Sigmoid colon (tissue), 7 donors: ENCODE measurements at places on chromosomes 12 and 14. TPM values are rescaled to one million over a fixed set of nuclear protein-coding genes. Genes with fewer than 3 reads are reported as not detected.

DNA sequence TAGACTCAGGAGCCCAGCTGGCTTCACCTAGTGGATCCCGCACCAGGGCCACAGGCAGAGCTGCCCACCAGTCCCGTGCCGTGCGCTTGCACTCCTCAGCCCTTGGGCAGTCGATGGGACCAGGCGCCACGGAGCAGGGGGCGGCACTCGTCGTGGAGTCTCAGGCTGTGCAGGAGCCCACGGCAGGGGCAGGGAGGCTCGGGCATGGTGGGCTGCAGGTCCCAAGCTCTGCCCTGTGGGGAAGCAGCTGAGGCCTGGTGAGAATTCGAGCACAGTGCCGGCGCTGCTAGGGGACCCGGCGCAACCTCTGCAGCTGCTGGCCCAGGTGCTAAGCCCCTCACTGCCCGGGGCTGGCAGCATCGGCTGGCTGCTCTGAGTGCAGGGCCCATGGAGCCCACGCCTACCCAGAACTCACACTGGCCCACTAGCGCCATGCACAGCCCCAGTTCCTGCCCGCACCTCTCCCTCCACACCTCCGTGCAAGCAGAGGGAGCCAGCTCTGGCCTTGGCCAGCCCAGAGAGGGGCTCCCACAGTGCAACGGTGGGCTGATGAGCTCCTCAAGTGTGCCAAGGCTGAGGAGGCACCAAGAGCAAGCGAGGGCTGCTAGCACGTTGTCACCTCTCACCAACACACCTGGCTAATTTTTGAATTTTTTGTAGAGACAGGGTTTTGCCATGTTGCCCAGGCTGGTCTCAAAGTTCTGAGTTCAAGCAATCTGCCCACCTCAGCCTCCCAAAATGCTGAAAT lies 116.1 kb downstream of the SPTSSA start:
- H3K4me1 ChIP-seq, result no peaks in the 10 kb centered on the region
- H3K4me3 ChIP-seq, result no peak overlapping the region
- no peaks in the 10 kb centered on the region for H3K36me3 ChIP-seq
- H3K27me3 ChIP-seq, result no peaks in the 10 kb centered on the region
- DNase-seq, result no peak

DNA sequence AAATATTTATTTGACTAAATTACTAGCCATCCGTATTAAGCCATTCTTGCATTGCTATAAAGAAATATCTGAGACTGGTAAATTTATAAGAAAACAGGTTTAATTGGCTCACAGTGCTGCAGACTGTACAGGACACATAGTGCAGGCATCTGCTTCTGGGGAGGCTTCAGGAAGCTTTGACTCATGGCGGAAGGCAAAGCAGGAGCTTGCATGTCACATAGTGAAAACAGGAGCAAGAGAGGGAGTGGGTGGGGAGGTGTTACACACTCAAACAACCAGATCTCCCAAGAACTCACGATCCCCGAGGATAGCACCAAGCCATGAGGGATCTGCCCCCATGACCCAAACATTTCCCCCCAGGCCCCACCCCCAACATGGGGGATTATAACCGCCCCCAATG lies 26.7 kb upstream of the RAB21 start:
- H3K27me3 ChIP-seq, result no peaks in the 10 kb centered on the region
- no peak overlapping the region for H3K27ac ChIP-seq
- H3K4me3 ChIP-seq, result no peak overlapping the region
- H3K36me3 ChIP-seq, result no peaks in the 10 kb centered on the region

- H3K27ac ChIP-seq, result no peak overlapping the region
- no peak for DNase-seq
- no peaks in the 10 kb centered on the region for H3K27me3 ChIP-seq
- H3K36me3 ChIP-seq, result no peaks in the 10 kb centered on the region
Observed at GRCh38 chr14:32419429-32419828, 90.3 kb downstream of the AKAP6 start.

- peak overlapping the region; percentile 80 for H3K4me3 ChIP-seq
- no peaks in the 10 kb centered on the region for H3K36me3 ChIP-seq
- no peaks in the 10 kb centered on the region for H3K27me3 ChIP-seq
Observed at GRCh38 chr12:46267825-46268582, 839 bp downstream of the SLC38A1 start.

DNA sequence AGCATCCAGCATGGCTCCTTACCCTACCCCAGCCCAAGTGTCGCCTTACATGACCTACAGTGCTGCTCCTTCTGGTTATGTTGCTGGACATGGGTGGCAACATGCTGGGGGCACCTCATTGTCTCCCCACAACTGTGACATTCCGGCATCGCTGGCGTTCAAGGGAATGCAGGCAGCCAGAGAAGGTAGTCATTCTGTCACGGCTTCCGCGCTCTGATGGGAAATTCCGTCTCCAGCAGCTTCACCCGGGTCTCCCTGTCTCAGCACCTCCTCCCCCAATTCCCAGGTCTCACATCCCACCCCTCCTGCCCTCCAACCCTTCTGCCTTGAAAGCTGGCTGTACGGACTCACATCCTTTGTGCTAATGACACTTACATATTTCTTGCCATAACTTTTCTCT lies 14.6 kb downstream of the PAX9 start:
- DNase-seq, result no peak
- H3K4me3 ChIP-seq, result no peak overlapping the region
- peaks cover 7% of the 10 kb centered on the region for H3K27me3 ChIP-seq

GRCh38 chr12:101491329-101491728 lies 16.2 kb downstream of the SPIC start:
- no peaks in the 10 kb centered on the region for H3K4me1 ChIP-seq
- DNase-seq, result no peak
- no peak overlapping the region for H3K4me3 ChIP-seq
- H3K27ac ChIP-seq, result no peak overlapping the region

Gene CCDC177
- polyA plus RNA-seq, result not detected

DNA sequence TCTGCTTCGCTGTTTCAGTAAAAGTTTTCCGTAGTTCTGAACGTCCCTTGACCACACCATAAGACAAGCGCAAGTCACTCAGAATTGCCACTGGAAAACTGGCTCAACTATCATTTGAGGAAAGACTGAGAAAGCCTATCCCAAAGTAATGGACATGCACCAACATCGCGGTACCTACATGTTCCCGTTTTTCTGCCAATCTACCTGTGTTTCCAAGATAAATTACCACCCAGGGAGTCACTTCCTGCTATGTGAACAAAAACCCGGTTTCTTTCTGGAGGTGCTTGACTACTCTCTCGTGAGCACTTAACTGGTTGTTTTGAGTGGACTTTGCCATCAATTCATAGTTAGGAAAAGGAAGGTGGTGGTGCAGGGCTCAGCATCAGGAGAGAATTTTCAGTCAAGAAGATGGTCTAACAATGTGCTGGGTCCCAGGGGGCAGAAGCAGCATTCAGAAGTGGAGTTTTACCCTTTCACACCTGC lies 1.4 kb downstream of the EGLN3 start:
- H3K4me1 ChIP-seq, result peaks cover 52% of the 10 kb centered on the region
- no peaks in the 10 kb centered on the region for H3K36me3 ChIP-seq
- no peak for DNase-seq
